ENCODE measurements at places on chromosomes 4 and X. TPM values are rescaled to one million over a fixed set of nuclear protein-coding genes. Genes with fewer than 3 reads are reported as not detected.

PRRG3 gene
- not detected for polyA plus RNA-seq

CLCN5 gene
- polyA plus RNA-seq: 1.3 TPM

TNMD gene
- not detected for polyA plus RNA-seq

BCORL1 gene
- 2.1 TPM for polyA plus RNA-seq

SCRG1 gene
- polyA plus RNA-seq: 0.23 TPM

SPATA18 gene
- 3.0 TPM for polyA plus RNA-seq
